ENCODE measurements at places on chromosomes 1 and 21.

- peak; percentile 49 for DNase-seq
Measured at GRCh38 chr1:32205401-32206370, at the start of gene IQCC. Gene IQCC, plus strand, starts transcription at chr1:32205671. Its CDS starts 11 bp downstream, at chr1:32205682.

- DNase-seq, result no peak
Measured at GRCh38 chr21:26079366-26079765, 91.2 kb downstream of the APP start.

- DNase-seq, result no peak
Measured at GRCh38 chr1:167013108-167013929, 24.2 kb downstream of the MAEL start.

DNA sequence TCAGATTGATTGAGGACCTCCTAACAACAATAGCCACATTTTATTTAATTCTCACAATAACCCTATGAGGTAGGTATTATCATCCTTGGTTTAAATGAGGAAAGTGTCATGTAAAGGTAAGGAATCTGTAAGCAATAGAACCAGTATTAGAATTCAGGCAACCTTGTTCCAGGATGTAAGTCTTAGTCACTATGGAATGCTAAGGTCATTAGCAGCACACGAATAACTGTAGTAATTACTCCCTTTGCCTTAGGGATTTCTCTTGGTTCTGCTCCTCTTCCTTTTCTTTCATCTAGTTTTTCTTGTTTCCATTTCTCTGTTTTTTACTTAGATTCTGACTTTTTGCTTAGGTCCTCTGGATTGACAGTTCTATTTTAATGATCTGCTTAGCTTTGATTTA lies 23.1 kb upstream of the ATP6V1G3 start:
- DNase-seq, result no peak

DNA sequence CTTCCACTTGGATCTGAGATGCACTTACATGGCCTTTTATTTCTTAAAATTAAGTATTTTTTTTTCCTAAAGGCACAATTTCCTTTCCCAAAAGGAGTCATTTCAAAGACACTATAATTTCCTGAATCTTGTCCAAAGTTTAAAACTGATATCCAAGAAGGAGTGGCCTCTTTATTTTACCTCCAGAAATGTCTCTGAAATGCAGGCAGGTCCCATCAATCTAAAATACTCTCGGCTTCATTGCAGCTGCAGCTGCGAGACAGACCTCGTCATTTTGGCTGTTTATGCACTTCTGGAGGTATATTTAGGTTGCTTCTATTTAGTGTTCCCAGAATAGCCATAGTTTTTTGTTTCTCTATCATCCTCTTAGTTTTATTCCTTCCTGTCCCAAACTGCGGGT lies 172.7 kb upstream of the COA6 start:
- DNase-seq, result no peak

GRCh38 chr1:213256438-213257087 lies 205.5 kb downstream of the RPS6KC1 start:
- DNase-seq, result no peak

DNA sequence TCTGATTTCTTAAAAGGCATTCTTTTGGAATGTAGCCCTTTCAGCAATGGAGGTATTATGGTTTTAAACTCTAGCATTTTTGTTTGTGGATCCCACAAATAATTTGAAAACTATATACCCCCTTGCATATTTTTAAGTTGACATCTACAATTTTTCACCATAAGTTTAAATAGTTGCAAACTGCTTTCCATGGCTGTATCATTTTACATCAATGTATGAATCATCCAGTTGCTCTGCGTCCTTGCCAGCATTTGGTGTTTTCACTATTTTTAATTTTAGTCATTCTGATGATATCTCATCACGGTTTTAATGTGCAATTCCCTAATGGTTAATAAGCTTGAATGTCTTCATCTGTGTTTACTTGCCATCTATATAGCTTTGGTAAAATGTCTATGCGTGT lies 20.7 kb downstream of the DIPK1A start:
- peak; percentile 18 for DNase-seq

GRCh38 chr1:245079021-245079609 lies 75.7 kb upstream of the KIF26B start:
- DNase-seq, result no peak

GRCh38 chr1:165057956-165058355 lies 298.6 kb downstream of the LMX1A start:
- no peak for DNase-seq

DNA sequence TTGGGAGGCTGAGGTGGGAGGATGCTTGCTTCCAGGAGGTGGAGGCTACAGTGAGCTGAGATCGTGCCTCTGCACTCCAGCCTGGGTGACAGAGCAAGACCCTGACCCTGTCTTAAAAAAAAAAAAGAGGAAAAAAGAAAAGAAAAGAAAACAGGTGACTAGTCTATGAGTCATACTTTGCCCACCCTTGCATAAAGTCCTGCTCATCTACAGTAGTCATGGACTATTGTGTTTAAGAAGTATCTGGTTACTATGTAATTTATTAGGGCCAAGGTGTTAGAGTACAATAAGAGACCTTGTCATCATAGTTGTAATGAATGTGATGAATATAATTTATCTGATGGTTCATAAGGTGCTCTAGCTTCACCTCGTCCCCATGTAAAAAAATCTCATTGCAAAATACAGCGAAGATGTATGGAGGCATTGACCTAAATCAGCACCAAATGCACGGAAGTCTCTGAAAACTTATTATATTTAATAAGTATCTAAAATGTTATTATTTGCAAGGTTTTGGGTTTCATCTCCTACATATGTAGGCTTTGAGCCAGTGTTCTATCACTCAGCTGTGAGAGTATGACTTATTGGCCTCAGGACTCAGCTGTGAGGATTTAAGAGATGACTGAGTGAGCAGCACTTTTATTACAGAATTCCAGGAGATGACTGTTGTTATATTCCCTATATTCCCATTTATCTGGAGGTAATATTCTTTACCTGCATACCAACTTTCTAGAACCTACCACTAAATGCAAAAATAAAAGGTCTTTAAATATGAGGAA lies 19.9 kb upstream of the KCNJ6 start:
- no peak for DNase-seq

DNA sequence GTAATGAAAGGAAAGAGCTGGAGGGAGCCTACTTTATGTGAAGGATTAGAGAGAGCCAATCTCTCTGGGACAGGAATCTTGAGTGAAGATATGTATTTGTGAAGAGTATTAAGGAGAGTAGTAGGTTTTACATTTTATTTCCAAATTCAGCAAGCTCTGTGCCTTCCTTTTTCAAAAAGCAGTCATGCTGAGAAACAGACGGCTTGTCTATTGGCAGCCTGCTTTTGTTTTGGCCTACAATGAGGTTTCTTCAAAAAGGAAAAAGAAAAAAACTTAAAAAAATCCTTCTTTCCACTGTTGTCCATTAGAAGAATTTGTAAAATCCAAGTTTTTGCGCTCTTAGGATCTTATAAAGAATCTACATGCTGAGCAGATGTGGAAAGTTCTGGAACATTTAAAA lies 103.6 kb upstream of the PTGFR start:
- DNase-seq, result no peak

DNA sequence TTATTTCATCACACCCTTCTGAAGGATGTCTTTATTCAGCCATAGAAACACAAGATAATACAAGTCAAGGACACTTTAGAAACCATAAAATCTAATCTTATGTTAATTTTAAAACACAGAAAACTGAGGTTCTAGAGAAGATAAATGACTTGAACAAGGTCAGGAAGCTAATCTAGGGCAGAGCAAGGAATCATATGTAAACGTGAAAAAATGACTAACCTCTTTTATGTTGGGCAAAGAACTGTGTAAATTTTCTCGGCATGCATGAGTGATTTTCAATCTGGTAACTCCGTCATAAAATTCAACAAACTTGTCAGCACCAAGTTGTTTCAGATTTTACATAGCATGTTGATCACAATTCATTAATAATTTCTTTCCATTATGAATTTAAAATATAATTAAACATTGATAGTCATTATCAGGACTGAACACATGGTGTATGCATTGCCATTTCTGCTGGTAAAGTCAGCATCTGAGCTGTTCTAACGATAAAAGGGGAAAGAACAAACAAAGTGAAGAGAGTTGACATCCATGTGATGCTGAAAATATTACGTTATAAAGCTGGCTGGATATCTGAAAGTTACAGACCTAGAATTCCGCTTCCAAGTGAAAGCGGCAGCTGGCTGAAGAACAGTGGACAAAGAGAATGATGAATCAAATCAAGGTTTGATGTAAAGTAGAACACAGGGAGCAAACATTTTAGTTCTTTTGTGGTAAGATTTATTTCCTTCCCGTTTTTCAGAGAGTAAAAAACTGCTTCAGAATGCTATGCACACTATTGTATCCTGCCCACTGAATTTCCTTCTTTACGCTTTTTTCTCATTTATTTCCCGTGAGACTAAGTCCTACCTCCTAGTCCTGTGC lies 1037.4 kb upstream of the TMPRSS15 start:
- peak; percentile 58 for DNase-seq

- DNase-seq, result no peak
Measured at GRCh38 chr1:153447498-153448170, 12.8 kb downstream of the S100A7 start.

DNA sequence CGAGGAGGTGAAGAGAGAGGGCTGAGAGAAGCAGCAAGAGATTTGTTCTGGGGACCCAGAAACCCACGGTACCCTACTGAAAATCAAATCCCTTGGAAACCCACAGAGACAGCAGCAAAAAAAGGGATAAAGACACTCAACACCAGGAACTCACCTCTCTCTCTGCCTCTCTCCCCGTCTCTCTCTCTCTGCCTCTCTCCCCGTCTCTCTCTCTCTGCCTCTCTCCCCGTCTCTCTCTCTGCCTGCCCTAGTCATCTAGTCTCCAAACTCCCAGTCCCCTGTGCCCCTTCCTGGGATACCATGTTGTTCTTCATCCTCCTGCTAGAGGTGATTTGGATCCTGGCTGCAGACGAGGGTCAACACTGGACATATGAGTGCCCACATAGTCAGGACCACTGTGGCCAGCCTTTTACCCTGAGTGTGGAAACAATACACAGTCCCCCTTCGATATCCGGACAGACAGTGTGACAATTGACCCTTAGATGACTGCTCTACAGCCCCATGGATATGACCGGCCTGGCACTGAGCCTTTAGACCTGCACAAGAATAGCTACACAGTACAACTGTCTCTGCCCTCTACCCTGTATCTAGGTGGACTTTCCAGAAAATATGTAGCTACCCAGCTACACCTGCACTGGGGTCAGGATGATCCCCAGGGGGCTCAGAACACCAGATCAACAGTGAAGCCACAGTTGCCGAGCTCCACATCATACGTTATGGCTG lies 9.8 kb upstream of the ALDH9A1 start:
- no peak for DNase-seq

- no peak for DNase-seq
Measured at GRCh38 chr1:230215031-230215430, 148.0 kb downstream of the GALNT2 start.

DNA sequence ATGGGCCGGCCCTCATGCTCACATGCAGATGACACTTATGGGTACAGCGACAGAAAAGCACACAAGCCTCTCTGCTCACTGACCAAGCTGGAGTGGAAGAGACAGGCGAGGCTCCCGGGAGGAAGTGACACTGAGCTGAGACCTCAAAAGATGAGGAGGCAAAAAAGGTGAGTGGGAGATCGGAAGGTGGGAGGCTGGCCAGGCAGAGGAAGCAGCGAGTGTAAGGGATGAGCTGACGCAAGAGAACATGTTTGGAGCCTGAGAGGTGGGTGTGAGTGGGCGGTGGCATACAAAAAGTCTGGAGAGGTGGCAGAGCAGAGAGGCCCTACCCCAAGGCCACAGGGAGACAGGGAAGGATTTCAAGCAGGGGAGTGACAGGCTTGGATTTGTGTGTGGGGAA lies 18.2 kb upstream of the CDCP2 start:
- DNase-seq, result no peak

GRCh38 chr1:90712153-90712856 lies 4.8 kb downstream of the BARHL2 start:
- DNase-seq, result no peak

DNA sequence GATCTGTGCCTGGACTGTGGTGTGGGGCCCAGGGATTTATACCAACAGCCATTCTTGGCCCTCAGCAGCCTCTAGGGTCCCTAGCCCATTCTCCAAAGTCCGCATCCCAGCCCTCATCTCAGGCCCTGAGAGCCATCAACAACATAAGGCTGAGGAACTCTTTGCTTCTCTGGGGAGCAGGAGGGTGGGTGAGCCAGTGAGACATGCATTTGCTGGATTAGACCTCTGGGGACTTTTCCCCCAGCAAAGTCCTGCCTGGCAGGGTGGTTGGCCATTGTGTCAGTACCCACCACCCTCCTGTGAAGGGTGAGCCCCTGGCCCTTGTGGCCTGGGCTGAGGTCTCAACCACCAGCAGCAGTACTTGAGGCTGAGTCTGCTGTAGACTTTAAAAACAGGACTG lies 24.2 kb upstream of the FAM20B start:
- no peak for DNase-seq

- no peak for DNase-seq
Measured at GRCh38 chr1:228160201-228160761, 5.3 kb upstream of the IBA57 start.

GRCh38 chr1:205256951-205257625 lies 29.3 kb downstream of the TMCC2 start:
- no peak for DNase-seq

GRCh38 chr21:29080454-29080941 lies 7.0 kb upstream of the CCT8 start:
- DNase-seq, result no peak

GRCh38 chr1:29743264-29743663 lies 506.9 kb downstream of the PTPRU start:
- no peak for DNase-seq

- no peak for DNase-seq
Measured at GRCh38 chr1:204623894-204624361, 61.6 kb downstream of the LRRN2 start.

GRCh38 chr1:150507912-150508864 lies at the start of gene ECM1:
Gene ECM1, plus strand, starts transcription at chr1:150508109. Its CDS starts 101 bp downstream, at chr1:150508210.
- DNase-seq, result no peak

- peak; percentile 92 for DNase-seq
Measured at GRCh38 chr1:59541161-59541560, 244.3 kb downstream of the FGGY start.

DNA sequence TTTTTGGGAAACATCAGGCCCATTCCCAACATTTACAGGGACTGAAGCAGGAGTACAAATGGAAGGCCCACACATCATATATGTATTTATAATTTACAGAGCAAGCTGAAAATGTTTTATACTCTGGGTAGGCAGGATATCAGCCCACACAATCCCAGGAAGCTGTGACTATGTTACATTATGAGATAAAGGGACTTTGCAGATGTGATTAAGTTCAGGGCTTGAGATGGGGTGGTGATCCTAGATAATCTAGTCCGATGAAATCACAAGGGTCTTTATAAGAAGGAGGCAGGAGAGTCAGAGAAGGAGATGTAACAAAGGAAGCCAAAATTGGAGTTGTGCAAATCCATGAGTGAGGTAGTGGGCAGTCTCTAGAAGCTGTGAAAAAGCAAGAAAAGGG lies 160.5 kb downstream of the PDE4B start:
- no peak for DNase-seq

GRCh38 chr1:17745479-17745955 lies 9.6 kb upstream of the ACTL8 start:
- peak; percentile 27 for DNase-seq

DNA sequence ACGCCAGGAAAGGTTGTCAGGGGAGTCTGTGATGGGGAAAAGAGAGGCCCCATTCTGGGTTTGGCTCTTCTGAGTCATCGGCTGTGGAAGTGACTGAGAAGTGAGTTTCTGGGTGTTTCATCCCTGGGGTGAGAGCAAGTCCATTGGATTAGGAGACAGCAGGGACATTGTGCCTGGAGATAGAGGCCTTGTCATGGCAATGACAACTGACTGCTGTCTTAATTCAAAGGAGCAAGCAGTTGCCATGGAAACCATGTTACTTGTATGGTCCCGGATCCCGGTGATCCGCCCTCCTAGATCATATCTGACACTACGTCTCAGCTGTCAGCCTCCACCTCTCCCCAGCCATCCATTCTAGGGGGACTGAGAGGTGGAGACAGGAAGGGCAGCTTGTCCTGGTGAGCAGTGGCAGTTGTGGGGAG lies 34.4 kb downstream of the KIAA0040 start:
- DNase-seq, result no peak

Measured in NCI-H446 treated with DMSO at 0.1 percent for 48 hours (cell line).